ENCODE measurements at places on chromosomes 6 and 20.

DNA sequence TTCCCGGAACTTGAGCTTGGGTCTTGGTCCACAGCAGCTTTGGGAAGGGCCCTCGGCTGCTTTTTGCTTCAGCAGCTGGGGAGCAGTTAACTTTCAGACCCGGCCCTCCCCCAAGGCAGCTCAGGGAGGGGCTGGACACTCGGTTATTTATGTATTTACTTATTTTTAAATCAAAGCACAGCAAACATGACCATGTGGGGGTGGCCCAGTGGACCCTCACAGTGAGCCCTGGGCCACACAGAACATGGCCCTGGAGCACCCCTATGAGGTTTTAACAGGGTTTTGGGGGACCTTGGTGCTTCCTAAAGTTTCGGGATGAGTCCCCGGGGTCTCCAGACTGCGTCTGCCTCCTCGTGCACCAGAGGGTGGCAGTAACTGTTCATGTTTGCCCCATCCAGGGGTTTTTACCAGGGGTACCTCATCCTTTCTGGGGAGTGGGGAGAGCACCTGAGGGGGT is 26.6 kb upstream of the NPBWR2 start:
- DNase-seq: peak; percentile 22

DNA sequence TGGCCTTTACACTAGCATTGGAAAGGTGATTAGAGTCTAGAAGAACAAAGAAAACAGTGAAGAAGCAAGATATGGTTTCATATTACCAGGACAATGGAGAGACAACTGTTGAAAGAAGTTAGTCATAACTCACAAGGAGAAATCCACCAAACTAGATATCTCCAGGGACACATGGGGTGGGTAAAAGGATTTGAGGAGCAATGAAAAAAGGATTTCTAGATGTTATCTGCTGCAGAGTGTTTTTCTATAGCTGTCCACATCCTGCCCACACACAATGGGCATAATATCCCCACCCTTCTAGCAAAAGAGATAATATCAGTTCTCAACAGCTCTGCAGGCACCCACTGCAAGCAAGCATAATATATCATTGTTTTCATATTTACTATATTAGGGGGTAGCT is 303.1 kb downstream of the HAO1 start:
- no peak for DNase-seq

- DNase-seq: no peak
Observed at GRCh38 chr20:63461104-63461763, 11.2 kb downstream of the KCNQ2 start.

DNA sequence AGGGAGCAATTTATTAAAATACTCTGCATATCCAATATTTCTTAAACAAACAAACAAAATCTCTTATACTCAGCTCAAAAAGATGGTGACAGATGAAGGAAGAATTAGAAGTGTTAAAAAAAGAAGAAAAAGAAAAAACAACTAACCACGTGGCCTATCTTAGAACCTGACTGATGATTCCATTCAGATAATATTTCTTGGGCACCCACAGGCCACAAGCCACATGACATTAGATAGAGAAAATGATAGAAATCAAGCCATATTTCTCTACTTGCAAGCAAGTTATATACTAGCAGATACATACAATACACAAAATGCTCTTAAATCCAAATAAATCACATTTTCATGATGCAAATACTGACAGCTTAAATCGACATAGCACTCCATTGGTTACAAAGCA is 14.5 kb upstream of the RAMACL start:
- no peak for DNase-seq

- DNase-seq: no peak
Observed at GRCh38 chr6:14981960-14982359, 263.9 kb upstream of the JARID2 start.

GRCh38 chr20:58102261-58102660 is 126.2 kb downstream of the ANKRD60 start:
- DNase-seq: no peak

DNA sequence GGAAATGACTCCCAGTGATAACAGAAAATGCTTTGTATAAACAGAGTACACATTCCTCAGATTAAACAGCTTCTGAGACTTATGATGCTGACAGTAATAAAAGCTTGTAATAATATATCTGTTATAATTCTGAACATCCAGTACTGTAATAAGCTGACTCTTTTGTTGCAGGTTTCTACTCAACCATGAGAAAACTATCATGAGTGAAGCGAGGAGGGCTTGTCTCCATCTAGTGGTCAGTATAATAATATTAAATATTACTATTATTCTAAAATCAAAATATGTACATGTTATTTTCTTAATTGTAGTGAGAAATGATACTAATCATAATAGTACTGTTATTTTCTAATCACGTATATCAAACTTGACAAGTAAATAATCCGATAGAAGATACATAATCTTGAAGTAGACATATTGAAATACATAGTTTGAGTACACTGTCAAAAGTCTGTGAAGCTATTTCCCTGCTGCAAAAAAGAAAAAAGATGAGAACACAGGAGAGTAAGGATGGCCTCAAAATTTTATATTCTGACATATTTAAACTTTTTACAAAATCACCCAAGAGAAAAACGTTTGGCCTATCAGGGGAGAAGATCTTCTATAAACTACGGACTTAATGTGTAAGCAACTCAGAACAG is 183.1 kb downstream of the MOXD1 start:
- peak; percentile 29 for DNase-seq

- DNase-seq: no peak
Observed at GRCh38 chr6:81770381-81770780, 17.9 kb upstream of the TENT5A start.

GRCh38 chr6:11212664-11213063 is 19.8 kb downstream of the NEDD9 start:
- DNase-seq: no peak

DNA sequence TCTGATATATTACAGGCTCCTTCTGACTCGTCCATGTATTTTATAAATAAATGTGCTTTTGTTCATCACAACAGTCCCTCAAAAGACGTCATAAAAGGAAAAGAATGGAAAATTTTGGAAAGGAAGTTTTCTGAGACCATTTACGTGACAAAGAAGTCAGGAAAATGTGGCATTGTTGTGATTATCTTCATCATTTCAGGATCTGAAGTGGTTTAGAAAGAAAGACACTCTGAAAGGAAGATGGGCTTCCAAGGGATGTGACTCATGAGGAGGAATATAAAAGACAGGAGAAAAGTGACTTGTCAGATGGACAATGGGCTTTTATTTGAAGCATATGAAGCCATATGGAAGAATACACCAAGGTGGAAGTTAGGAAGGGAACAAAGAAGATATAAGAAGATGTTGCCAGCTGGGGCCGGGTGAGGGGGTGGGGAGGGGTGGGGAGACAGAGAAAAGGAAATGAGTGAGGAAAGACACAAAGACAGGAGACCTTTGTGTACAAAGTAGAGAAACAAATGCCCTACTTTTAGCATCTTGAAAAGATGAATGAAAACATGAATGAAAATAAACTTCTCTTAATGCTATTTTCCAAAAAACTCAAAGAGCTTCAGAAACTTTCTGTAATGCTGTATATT is 190.3 kb upstream of the PREP start:
- DNase-seq: no peak

DNA sequence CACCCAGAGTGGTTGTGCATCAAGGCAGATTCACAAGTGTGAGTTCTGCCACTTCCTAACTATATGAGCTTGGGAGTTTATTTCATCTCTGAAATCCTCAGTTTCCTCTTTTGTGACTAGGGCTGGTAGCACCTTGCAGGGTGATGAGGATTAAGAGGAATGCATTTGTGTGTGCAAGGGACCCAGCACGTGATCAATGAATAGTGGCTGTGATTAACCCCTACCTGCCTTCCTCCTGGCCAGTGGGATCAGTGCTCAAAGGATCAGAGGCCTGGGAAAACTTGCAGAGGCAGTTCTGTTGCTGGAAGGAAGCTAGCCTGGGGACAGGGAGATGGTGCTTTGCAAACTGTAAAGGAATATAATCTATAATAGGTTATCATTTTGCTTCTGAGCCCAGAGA is 7.3 kb downstream of the SDC4 start:
- DNase-seq: no peak

- DNase-seq: no peak
Observed at GRCh38 chr6:74785236-74785635, 420.6 kb downstream of the COL12A1 start.

DNA sequence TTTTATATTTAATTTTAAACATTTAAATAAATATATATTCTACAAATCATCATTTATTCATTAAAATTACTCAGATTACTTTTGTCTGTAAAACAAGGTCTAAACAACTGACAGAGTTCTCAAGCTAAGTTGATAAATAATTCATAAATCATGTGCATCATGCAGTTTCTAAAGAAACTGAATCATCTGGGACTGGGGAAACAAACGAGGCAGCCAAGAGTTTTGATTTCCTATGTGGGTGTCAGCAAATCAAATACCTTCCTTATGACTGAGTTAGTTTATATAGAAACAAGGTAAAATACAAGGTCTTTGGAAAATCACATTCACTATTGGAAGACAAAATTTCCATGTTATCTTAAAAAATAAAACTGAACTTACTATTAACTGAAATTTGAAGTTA is 149.9 kb upstream of the BEND6 start:
- DNase-seq: no peak

DNA sequence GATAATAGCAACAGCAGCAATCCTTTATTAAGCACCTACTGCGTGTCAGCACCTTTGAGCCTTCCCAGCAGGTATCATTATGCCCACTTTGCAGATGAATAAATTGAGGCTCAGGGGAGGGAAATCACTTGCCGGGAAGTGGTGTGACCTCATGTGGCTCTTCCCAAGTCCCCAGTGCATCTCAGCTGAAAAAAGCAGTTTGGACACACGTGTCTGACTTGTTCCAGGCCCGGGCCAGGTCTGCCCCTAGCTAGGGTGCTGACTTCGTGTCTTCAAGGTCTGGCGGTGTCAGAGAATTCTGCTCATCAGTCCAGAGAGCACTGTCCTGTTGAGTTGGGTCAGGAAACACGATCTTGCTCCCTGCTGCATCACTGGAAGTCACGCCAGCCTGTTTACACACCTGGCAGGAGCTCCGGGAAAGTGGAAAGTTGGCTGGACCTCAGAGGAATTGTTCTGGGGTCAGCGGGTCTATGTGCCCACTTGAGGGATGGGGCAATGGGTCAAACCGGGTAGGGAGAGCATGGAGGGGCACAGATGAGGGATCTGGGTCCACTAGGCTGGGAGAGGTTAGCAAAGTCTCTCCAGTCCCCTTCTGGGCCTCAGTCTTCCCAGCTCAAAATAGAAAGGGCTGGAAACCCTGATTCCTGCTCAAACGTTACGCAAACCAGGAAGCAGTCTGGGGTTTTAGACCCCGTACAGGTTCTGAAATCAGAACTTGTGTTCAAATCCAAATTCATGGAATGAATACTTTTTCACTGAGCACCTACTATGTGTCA is 10.5 kb downstream of the SLC13A3 start:
- DNase-seq: no peak

- no peak for DNase-seq
Observed at GRCh38 chr20:39021748-39022147, 59.6 kb downstream of the DHX35 start.

DNA sequence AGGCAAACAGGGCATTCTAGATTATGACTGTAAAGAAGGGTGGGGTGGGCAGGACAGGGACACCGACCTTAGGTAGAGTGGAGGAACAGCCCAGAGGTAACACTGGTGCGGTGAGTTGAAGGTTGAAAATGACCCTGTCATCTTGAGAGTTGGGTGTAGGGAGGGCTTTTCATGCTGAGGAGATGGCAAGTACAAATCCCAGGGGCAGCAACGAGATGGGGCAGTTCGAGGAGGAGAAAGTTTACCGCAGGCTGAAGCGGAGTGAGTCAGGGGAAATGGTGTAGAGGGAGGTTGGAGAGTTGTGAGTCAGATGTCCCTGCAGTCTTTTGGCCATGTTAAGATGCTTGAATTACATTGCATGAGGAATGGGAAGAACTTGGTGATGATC is 101.1 kb downstream of the HIVEP1 start:
- DNase-seq: no peak

DNA sequence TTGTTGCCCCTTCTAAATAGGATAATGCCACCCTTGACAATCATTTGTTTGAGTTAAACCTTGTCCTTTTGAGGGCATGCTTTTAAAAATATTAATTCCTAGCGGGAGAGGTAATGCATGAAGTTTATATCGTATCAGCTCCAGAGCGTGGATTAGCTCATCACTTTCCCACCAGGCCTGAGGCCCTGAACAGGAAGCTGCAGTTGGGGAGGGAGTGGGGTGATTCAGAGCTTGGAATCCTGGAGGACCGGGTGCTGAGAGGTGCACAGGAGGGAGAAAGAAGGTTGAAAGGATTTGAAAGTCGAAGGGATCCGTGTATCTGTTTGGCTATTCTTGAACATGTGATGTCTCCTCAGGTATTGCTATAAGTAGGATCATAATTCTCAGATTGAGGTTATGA is 25.0 kb downstream of the ZDHHC14 start:
- no peak for DNase-seq

- DNase-seq: peak; percentile 95
Observed at GRCh38 chr6:126143761-126144251, 157.5 kb downstream of the TRMT11 start.
